ENCODE measurements at places on chromosomes 2 and 18. TPM values are rescaled to one million over a fixed set of nuclear protein-coding genes. Genes with fewer than 3 reads are reported as not detected.

DNA sequence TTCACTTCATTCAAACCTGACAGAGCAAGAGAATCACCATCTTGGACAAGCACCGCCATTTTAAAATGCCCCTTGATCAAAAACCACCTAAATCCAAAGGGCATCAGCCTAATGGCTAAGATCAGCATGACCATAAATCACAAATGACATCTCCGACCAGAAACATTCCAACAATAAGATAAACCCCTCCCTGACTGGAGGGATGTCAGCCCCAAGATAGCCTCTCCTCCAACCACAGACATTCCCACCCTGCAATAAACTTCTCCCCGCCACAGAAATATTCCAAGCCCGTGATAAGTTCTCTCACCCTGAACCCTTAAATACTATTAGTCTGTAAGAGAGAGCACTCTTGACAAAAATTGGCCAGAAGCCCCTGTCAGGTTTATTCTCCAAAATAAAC is 21.6 kb upstream of the LYPD1 start:
- no peak for DNase-seq

The CENPA gene
- polyA plus RNA-seq: 17.2 TPM

DNA sequence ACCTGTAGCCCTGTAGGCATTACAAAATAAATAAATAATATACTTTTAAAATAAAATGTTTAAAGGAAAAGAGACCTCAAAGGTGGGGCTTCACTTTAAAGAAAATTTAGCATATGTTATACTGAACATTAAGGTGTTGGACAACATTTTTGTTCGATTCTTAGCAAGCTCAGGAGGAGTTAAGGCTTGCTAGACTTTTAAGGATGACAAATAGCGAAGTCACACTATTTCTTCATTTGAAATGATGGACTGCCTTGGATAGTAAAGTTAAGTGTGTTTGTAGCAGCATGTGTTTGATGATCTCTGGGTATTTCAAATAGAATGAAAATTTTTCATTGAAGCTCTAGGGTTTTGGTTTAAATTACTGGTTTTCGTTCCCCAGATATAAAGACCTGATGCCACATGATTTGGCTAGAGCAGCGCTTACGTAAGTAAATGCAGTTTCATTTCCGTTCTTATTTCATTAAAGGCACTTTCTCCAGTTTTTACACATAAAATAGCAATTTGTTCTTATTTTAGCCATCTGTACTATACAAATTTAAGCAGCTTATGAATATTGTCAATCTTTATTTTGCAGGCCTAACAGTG is 24.9 kb downstream of the HADHB start:
- no peak for DNase-seq

DNA sequence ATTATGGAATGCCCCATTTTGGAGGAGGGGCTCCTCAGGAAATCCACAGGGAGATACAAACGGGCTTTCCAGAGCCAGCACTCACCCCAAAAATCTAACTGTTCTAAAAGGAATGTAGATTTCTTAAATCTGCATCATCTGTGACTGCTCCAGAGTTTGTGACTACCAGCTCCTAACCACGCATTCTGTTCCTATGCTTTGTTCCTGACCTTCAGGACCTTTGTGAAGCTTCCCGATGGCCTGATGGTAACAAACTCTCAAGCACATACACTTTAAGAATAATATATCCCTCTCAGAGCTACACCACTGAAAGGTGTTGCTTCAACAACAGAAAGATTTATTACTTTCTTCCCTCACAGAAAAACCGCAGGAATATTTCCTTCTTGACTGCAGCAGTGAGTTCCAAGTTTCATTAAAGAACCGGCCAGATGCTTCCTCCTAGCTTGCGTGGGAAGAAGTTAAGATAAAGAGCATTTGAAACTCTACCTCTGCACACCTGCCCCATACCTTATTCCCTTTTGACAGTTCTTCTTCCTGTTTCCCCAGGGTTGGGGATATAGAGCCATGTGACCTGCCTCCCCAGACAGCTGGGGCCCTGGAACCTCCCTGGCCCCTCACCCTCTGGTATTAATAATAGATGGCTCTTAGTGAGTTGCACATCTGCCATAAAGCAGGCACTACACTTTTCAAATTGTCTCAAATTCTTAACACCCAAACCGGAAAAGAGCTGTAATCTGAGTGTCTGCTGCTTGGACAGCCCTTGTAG is 40.2 kb upstream of the EML4 start:
- DNase-seq: no peak

The RAPGEF4 gene
- 12.6 TPM for polyA plus RNA-seq

- DNase-seq: no peak
Measured at GRCh38 chr2:41119489-41119888, 667.6 kb upstream of the SLC8A1 start.

DNA sequence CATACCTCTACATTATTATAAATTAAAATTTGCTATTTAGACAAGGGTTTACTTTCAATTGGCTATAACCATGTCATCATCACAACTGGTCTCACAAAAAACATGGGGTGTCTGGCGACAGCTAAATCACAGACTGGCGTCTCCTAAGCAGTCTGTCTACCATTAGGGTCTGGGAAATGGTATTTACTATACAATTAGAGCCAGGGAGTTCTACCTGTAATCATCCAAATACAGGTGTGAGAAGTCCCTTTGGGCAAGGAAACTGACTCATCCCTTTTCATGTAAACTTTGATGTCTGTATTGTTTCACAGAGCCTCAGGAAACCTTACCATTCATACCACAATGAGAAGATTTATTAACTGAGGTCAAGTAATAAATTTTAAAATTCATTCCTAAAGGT is 126.7 kb downstream of the OLA1 start:
- DNase-seq: no peak

DNA sequence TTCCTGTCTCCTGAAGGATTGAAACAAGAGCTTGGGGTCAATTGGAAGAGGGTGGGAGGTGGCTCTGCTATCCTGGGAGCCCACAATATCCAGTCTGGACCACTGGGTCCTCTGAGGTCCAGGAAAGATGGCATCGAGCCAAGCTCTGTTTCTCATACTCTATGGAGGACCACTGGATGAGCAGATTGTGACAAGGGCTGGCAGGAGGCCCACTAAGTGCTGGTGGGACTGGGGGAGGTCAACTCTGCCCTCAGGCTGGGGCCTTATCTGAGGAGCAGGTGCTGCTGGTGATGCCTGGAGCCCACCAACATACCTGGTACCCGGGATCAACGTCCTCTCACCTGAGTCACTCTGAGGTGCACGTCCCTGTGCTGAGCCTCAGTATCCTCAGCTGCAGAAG is 142.4 kb downstream of the NDUFA10 start:
- DNase-seq: no peak

DNA sequence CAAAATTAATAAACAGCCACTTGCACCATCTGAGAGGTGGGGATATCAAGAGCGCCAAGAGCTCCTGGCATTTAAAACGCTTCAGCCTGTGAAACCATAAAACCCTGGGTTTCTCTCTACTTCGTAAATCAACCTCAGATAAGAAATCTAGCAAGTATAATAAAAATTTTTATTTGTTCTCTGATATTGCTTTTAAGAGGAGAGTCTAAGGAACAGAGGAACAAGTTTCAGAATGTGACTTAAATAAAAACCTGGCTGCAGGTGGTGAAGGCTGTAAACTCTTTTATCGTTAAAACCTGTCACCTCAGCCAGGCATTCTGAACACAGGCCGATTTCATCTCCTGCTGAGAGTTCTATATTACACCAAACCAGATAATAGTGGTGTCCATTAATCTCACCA is 9.9 kb downstream of the DYTN start:
- DNase-seq: no peak

The VWC2L gene
- polyA plus RNA-seq: 0.08 TPM

DNA sequence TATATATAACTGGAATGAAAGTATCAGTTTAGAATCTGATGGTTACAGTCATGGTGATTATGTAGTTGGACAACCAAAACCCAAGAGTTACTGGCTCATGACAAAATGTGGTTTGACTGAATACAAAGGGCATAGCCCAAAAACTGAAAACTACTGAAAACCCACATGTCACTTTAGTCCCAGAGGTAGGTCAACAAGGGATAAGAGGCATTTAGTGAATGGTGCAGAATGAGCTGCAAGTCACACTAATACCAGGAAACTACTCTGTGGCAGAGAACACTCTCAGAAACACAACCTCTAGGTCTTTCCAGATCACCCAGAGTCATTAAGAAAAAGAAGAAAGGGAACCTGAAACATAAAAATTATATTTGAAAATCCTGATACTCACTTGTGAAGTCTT is 154.5 kb downstream of the AGPS start:
- no peak for DNase-seq

The BUB1 gene
- 25.2 TPM for polyA plus RNA-seq

DNA sequence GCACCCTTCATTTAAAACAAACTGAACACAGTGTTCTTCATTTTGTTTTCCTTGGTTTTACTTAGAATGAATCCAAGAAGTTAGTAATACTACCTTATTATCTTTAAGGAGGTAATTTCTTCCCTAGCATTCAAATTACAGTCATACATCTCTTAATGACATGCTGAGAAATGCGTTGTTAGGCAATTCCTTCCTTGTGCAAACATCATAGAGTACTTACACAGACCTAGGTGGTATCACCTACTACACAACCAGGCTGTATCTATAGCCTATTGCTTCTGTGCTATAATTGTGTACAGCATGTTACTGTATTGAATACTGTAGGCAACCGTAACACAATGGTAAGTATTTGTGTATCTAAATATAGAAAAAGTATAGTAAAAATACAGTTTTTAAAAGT is 8.4 kb upstream of the CABYR start:
- DNase-seq: no peak

The HSPD1 gene
- polyA plus RNA-seq: 701 TPM

GRCh38 chr2:178379162-178380004 is 71.6 kb downstream of the PRKRA start:
- DNase-seq: no peak

DNA sequence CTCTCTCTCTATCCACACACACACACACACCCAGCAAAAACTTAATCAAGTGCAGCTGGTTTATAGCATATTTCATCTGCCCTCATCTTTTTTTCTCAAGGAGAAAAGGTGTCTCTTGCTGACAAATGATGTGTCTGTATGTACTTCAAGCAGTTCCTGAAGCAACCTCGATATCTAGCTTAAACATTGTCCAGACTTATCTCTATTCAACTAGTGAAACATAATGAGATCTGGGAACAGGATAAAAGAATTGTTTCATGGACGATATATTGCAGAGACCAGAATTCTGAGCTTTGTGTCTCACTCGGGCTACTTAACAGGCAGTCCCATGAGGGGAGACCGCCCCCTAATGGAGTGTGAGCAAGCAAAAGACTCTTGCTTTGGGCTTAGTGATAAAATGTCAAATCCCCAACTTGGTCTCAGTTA is 929.2 kb upstream of the SOX11 start:
- DNase-seq: peak; percentile 72

The COL4A3 gene
- 78.8 TPM for polyA plus RNA-seq

The TEKT4 gene
- polyA plus RNA-seq: 0.23 TPM

The TP53I3 gene
- polyA plus RNA-seq: 48.8 TPM

DNA sequence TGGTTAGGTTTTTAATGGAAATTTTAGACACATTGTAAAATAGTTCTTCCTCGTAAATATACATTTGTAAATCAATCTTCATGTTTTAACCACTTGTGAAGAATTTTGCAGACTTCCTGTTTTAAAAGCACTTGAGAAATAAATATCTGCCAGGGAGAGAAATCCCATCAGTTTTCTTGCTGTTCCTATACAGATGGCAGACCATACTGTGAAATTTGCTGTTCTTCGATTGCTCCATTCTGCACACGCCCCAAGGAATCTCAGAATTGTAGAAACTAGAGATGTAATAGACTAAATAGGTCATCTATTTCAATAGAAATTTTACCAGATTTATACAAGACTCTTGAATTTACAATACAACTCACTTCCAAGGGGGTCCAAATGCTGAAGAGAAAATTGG is 75.8 kb upstream of the PIK3C3 start:
- no peak for DNase-seq

The DGUOK gene
- 63.0 TPM for polyA plus RNA-seq
